Activated B cell treated with CpG ODN at 0.5 μM for 24 hours (primary cell): ENCODE measurements at places on chromosomes 1 and 21. TPM values are rescaled to one million over a fixed set of nuclear protein-coding genes. Genes with fewer than 3 reads are reported as not detected.

The MRPS15 gene
- total RNA-seq, result 63.5 and 67.0 TPM in 2 replicates

The TRIM46 gene
- 1.2 and 1.9 TPM in 2 replicates for total RNA-seq

The ZYG11A gene
- 1.3 and 1.5 TPM in 2 replicates for total RNA-seq

The FCRL5 gene
- 40.4 and 55.4 TPM in 2 replicates for total RNA-seq

The B3GALT2 gene
- total RNA-seq, result not detected in 2 replicates

The CTTNBP2NL gene
- 11.7 and 14.1 TPM in 2 replicates for total RNA-seq

The GJB5 gene
- not detected in 2 replicates for total RNA-seq

The SLC26A9 gene
- not detected in 2 replicates for total RNA-seq

The ITSN1 gene
- total RNA-seq, result 1.3 and 2.9 TPM in 2 replicates

The HES5 gene
- total RNA-seq, result not detected in 2 replicates

The SH3BGR gene
- 0.33 and 1.2 TPM in 2 replicates for total RNA-seq

The CELSR2 gene
- 0.81 and 1.1 TPM in 2 replicates for total RNA-seq

The OR6K3 gene
- not detected in 2 replicates for total RNA-seq

DNA sequence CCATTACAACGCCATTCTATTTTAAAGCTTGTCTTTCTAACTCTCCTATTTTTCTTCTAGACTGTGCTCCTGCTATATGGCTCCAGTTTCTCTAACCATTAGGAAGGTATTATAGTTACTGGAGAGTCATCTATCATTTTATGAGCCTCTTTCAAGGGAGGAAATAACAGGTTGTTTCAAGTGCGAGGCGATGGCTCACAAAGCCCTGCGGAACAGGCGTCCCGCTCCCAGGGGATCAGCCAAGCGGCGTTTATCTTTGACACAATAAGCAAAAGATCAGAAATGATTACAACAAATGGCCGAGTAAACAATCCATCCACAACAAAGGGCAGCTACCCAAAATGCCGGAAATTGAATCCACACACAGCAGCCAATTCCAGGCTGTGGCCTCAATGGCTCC, 249.5 kb upstream of the POU3F1 start:
- DNase-seq, result no peak

- DNase-seq, result no peak
Measured at GRCh38 chr1:62689524-62689923, 1.3 kb upstream of the DOCK7 start.

GRCh38 chr1:9894115-9894514, 16.0 kb downstream of the CTNNBIP1 start:
- DNase-seq, result no peak

DNA sequence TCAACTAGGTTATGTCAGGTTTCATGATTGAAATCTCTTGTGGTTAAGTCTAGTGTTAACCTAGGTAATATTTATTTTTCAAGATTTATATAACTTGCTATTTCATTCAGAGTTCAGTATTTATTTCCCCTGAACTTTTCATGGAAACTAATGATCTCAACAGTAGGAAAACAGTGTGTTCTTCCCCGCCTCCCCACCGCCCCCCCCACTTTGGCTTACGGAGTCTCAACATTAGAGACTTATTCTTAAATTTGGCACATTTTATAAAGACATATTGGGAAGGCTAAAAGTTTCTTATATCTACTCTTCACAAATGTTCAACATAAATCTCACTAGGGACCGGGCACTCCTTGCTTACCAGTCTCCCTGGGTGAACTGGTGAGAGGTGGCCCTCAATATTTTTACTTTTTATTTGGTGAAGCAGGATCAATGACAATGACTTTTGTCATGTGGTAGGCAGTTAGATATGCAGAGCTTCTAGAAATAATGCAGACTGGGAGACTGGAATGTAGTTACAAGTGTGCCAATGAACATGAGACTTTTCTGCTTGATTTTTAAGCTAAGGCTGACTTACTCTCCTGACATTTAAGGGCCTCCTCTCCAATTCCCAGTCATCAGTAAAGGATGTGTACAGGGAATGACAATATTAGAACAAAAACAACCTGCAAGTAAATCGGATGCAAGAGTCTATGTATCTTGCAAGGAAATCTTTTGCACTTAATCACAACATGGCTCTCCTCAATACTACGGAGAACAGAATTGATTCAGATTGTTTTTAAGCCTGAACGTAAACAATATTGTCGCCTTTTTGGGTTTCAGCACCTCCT, 1.7 kb upstream of the MAN1A2 start:
- no peak for DNase-seq

GRCh38 chr1:58159434-58159830, 387.1 kb downstream of the OMA1 start:
- DNase-seq, result no peak

GRCh38 chr1:165063181-165063965, 293.1 kb downstream of the LMX1A start:
- DNase-seq, result no peak

DNA sequence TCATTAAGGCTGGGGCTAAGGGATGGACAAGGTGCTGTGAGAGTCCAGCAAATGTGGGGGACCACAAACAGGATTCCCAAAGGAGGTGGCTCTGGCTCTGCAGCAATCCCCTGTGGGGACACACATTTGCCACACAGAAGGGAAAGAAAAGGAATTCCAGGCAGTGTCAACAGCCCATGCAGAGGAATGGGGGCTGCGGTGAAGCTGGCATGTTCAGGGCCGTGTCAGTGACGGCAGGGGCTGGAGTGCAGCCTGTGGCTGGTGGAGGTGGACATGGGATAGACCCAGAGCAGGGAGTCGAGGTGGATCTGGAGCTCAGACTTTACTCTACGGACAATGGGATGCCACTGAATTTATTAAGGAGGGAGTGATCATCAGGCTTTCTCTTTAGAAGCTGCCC, 183.2 kb downstream of the TRABD2B start:
- DNase-seq, result no peak

- DNase-seq, result peak; percentile 51
Measured at GRCh38 chr1:13700521-13701270, 708 bp downstream of the PRDM2 start.

DNA sequence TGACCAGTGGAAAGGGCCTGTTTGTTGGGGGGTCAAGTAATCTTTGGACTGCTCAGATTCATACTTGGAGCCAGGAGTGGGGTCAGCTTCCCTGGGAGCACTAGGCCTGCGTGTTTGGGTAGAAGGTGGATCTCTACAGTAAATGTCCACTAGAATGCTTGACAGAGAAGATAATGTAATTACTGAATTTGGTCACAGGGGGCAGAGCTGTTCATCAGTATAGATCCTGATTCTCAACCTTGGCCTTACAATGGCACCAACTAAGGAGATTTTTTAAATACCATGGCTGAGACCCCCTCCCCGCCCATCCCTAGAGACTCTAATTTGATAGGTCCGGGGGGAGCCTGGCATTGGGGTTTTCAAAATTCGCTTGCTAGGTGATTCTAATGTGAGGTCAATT, 217.5 kb upstream of the PLXNA2 start:
- DNase-seq, result no peak

DNA sequence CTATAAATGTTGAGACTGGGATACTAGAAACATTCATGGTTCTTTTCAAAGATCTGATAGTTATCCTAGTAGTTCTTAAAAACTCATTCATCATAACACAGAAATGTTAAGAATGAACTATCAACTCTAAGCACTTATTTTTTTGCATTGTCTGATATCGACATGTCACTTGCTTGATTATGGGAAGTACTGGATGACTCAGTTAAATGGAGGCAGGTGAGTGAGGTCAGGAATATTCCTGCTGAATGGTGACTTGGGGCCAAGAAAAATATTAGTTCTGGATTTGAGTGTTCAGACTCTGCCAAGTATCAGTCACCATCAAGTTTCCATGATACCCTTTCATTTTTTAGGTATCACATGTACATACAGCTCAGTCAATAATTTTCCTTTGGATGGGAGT, 63.6 kb downstream of the NEK7 start:
- no peak for DNase-seq

- DNase-seq, result no peak
Measured at GRCh38 chr1:24222008-24222605, 35.0 kb upstream of the IFNLR1 start.

DNA sequence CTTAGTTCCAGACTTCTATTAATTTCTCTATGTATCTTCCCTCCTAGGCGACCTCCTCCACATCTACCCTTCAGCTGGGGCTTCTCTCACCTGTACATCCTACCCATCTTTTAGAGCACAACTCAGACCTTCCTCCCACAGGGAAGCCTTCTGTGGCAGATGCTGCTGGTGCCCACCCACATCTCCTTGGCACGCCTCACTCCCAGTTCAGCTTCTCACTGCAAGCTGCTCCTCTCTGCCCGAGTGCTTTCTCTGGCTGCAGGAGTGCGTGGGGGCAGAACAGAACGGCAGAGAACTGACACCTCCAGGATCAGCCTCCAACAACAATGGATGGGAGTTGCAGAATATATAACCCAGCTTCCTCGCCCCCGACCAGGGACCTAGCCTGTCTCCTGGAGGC, 36.5 kb downstream of the ZBTB18 start:
- no peak for DNase-seq

- DNase-seq, result no peak
Measured at GRCh38 chr21:41897047-41897669, 18.0 kb upstream of the PRDM15 start.

- no peak for DNase-seq
Measured at GRCh38 chr1:21649315-21649714, 19.8 kb downstream of the RAP1GAP start.

- no peak for DNase-seq
Measured at GRCh38 chr1:11238311-11238710, 24.0 kb downstream of the MTOR start.

DNA sequence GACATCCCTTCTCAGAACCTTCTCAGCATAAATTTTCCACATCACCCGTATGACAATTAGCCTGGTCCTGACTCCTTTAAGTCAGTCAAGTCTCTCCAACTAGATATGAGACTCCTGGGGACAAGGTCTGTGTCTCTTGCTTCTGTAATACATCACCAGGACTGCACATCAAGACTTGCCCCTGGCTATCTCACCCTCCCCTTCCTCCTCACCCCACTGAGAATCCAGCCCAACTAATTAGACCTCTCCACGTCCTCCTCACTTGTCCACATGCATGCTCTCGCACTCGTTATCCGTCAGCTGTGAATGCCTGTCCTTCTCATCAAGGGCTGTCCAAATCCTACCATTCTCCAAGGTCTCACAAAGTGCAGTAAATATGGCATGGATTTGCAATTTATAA, 542.8 kb downstream of the PTPRU start:
- no peak for DNase-seq

DNA sequence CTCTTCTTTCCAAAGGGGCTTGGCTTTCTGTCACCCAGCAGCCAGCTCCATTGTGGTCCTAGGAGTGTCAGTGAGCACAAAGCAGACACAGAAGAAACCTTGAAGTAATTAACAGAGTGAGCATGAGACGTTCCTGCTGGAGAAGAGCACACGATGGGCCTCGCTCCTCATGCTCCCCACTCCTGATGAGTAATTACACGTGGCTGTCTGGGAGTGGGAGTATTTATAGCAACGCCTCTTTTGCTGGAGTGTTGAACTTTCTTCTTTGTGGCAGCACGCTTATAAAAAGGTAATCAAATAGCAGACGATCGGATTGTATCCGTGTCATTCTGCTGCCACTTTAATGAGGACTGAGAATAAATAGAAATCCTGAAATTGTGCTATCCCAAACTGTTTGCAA, 185.8 kb downstream of the CAMTA1 start:
- no peak for DNase-seq

- DNase-seq, result no peak
Measured at GRCh38 chr1:162200096-162200847, 130.8 kb downstream of the NOS1AP start.

DNA sequence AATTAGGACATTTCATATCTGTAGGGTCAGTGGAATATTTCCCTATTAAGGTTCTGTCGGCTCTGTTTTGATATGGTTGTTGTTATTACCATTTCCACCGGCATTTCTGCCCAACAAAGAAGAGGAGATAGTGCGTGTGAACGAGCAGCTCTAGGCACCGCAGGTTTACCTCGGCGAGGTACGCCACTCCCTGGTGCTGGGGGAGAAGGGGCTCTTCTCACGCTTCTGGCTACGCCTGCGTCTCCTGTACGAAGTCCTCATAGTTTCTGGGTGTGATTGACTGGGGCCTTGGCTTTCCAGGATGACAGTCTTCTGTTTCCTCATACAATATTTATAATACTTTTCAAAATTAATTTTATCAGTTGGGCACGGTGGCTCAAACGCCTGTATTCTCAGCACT, 54.4 kb upstream of the DIP2A start:
- DNase-seq, result no peak

DNA sequence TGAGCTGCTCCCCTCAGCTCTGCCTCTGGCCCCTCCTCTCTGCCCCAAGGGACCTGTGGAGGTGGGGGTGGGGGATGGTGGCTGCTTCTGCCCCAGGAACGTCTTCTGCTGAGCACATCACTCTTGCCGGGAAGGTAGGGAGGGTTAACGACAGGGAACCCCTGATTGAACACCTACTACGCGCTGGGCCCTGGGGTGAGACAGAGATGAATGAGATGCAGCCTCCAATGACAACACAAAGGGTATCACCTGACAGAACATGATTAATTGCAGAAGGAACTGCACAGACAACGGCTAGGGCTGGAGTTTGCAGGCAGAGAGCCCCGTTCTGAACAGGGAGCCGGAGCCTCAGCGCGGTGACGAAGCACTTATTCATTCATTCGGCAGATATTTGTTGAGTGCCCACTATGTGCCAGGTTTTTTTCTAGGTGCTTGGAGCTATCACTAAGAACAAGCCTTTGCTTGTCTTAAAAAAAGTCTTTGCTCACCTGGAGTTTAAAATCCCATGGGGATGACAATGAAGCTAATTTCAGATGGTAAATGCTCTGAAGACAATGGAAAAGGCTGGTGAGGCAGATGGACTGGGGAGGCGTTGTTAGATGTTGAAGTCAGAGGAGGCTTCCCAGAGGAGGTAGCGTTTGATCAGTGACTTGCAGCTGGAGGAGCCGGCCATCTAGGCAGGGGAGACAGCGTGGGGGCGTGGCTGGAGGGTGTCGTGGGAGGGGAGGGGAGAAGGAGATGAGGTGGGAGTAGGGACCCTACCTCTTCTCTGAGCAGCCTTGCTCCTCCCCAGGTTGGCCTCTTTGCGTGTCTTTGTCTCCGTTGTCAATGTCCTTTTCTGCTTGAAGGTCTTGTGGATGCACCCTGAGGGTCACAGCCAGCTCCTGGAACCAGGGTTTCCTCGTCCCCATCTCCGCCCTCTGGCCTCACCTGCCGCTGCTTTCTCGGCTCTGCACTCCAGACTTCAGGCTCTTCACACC, 103.1 kb upstream of the CSF3R start:
- DNase-seq, result no peak

DNA sequence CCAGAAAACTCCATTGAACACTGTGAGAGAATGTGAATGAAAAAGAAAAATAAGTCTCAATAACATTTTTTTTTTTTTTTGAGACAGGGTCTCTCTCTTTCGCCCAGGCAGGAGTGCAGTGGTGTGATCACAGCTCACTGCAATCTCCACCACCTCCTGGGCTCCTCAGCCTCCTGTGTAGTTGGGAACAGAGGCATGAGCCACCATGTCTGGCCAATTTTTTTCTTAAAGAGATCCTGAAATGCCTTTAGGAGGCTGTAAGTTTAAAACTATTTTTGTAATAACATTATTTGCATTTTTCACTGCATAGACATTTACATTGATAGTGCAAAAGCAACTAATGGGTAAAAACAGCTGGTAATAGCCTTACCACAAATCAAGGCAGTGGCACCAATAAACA, 35.3 kb downstream of the GDAP2 start:
- DNase-seq, result no peak

GRCh38 chr21:34890724-34891612, 158.1 kb downstream of the RUNX1 start:
- DNase-seq, result peak; percentile 34

GRCh38 chr1:182560392-182560984, 28.6 kb downstream of the RNASEL start:
- no peak for DNase-seq
